Stimulated activated CD8-positive, alpha-beta memory T cell treated with anti-CD3 and anti-CD28 coated beads, Interleukin-4, amount 100 ng/mL, for 4 hours (primary cell): ENCODE measurements at places on chromosomes 6 and 20.

DNA sequence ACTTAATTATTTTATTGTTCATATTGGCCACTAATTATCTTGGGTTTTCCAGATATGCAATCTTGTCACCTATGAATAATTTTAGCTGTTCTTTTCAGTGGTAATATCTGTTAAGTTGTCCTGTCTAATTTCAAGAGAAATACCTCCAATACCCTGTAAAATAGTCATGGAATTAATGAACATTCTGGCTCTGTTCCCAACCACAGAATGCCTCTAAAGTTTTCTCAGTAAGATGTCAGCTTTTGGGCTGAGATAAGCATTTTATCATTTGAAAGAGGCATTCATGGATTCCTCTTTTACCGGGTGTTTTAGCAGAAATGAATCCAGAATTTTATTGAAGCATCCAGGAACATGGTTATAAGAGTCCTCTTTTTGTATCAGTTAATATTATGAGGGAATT is 109.3 kb downstream of the WDR27 start:
- DNase-seq = no peak

- DNase-seq = peak; percentile 40
Measured at GRCh38 chr6:36544228-36544627, 3.1 kb downstream of the STK38 start.

GRCh38 chr6:33107641-33108040 is 31.9 kb downstream of the HLA-DPB1 start:
- DNase-seq = no peak

DNA sequence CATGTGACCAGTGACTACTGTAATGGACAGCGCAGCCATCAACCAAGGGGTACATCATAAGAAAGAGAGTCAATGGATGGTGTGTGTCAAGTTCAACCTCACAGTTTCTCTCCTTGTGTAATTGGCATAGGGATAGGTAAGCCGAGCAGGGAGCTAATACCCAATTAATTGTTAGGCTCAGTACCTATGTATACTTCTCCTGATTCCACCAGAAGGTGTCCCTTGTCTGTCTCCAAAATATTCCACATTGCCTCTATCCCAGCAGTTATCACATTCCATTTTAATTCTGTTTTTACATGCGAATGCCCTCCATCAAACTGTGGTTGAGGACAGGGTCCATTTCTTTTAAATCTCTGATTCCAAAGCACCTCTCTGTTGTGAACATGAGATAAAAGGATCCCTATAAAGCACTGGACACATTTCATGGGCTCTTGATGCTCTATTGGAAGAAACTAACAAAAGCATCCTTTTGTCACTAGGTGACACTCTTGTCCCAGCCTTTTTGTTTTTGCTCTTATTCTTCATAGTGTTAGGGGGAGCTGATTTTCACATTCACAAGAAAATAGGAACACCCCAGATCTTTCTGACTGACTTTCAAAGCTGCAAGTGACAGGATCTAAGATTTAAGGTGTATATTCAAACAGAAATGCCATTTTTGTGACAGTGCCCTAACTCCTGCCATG is 38.9 kb downstream of the FBXO9 start:
- DNase-seq = no peak

DNA sequence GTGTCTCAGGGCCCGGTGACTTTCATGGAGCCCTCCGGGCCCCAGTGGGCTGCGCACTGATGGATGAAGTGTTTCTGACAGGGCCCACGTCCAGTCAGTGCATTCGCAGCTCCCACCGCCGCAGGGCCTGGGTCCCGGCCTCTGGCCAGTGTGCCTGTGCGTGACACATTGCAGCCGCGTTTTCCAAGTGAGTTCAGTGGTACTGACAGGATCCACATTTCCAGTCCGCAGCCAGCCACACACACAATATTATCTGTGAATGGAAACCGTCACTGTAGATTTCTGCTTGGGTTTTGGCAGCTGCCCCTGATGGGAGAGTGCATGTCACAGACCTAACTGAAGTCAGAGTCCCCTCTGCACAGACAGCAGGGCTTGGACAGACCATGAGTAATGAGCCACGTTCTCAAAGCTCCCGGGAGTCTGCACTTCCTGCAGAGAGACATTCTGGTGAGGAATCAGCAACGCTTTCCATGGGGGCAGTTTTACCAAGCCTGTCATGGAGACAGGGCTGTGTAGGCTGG is 171.4 kb downstream of the MYLK4 start:
- DNase-seq = no peak

DNA sequence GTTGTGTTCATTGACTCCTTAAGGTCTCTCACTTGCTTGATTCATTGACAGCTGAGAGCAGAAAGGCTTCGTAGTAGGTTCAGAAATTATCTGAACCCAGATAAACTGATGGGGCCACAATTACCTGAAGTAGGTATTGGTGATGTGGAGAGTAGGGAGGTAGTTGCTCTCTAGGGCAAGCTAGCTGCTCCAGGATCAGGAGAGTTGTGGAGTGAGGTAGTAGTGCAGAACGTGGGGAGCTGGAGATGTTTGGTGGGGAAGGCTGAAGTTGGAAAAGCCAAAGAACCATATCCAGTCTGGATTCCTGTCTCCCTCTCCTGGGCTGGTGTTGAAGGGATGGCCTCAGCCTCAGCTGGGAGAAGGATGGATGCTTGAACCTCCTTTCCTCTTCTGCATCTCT is 15.9 kb downstream of the TJAP1 start:
- DNase-seq = no peak

DNA sequence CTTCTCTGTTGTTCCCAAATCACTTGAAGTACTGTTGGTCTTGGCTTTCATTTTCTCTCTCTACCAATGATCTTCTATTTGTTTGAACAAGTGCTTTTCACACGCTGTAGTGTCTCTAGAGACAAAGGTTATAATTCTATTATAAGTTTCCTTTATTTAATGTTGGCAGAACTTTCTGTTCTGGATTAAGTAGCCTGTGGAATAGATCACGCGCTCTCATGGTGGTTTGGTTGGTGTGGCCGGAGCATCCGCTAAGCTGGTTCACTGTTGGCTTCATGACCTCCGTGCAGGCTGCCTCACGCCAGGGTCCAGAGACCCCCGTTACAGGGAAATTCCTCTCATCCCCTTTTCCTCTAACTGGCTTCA is 30.9 kb upstream of the KIF25 start:
- DNase-seq = no peak

DNA sequence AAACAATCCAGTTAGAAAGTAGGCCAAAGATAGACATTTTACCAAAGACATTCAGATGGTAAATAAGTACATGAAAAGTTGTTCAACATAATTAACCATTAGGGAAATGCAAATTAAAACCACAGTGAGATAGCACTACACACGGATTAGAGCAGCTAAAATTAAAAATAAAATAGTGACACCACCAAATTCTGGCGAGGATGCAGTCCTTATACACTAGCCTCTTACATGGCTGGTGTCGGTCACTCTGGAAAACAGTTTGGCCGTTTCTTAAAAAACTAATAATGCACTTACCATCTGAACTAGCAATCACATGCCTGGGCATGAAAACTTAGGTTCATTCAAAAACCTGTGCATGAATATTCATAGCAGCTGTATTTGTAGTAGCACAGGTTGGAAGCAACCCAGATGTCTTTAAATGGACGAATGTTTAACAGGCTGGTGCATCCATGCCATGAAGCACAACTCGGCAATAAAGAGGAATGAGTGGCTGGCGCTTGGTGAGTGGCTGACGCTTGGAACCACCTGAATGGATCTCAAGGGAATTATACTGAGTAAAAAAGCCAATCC is 77.0 kb downstream of the FAM120B start:
- DNase-seq = no peak

DNA sequence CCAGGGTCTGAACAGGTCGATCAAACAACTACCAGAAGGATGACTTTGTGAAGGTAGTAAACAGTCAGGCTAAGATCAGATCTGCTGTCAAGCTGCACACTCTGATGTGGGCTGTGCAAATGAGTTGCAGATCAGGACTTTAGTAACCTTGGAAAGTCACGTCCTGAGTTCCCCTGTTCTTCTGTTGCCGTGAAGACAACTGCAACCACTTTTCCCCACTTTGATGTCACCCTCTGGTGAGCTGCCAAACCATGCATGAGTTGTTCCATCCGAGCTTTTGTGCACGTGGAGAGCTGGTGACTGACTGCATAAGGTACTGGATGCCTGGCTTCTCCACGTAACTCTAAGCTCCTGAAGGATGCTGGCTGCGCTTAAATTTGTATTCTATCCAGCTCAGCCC is 111.0 kb downstream of the CD83 start:
- DNase-seq = no peak

DNA sequence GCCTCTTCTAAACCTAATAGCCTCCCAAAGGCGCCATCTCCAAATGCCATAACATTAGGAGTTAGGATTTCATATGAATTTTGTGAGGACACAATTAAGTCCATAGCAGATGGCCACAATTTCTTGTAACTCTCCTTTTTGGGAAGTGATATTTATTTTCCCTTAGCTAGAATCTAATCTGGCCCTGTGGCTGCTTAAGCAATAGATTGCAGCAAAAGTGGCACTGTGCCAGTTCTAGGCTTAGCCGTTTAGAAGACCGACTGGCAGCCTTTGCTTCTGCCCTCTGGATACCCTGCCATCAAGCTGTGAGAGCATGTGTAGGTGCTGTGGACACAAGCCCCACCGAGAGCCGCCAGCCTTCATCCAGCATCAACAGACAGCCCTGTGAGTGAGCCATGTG is 15.9 kb upstream of the ADGB start:
- DNase-seq = no peak

GRCh38 chr6:73121421-73121993 is 103.8 kb downstream of the KHDC1L start:
- DNase-seq = no peak

- DNase-seq = no peak
Measured at GRCh38 chr6:170139531-170139930, 151.3 kb downstream of the DLL1 start.

DNA sequence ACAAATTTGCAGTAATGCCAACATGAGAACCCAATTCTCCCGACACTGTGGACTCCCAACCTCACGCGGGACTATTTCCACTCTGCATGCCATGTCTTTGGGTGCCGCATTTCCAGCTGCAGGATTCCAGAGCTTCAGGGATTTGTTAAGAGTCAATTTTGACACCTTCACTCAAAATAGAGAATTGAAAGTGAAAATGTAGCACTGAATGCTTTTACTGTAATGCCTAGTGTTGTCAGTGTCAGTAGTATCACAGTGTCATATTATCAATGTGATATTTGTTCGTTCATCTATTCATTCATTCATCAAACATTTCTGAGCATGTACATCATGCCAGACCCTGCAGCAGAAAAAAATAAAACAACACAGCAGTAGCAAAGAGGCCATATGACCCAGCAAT is 13.4 kb upstream of the FAM50B start:
- no peak for DNase-seq

GRCh38 chr6:64694356-64694755 is 1012.7 kb downstream of the EYS start:
- no peak for DNase-seq

DNA sequence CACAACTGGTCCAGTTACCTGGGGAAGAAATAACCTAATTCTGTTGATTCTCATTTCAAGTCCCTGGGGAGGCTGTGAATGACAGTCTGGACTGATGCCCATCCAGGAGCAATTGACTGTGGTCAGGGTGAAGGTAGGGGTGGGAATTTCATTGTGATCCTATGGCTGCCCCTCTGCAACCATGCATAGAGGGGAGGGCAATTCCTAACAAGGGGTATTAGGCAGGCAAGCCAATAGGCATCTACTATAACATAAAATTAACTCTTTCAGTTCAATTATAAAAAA is 44.0 kb upstream of the TRAM2 start:
- DNase-seq = no peak

DNA sequence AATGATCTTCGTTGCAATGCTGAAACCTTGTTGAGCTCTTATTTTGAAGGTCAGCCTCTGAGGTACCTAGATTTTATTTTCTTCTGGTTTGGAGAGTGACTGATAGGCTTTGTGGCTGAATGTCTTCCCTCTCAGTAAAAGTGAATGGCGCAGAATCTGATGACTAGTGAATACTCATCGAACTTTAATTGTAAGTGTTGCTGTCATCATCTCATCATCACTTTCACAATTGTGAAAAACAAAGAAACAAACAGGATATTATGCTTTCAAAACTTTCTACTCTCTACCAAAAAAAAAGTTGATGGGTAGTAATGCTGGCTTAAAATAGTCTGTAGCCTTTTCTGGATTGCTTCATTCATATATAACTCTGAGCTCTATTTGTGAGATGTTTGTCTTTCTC is 239.5 kb upstream of the RAB32 start:
- no peak for DNase-seq

DNA sequence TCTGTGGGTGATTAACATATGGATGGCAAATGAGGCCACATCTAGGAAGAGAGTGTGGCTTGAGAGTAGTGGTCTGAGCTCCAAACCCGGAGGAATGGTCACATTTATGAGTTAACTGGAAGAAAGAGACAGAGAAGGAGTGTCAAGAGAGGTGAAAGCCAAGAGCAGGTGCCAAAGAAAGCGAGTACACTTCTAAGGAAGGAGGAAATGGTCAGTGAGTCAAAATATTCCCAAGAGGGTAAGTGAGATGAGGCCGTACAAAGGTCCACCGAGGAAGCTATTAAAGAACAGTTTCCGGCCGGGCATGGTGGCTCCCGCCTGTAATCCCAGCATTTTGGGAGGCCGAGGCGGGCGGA is 104.5 kb upstream of the RNF24 start:
- DNase-seq = no peak

- no peak for DNase-seq
Measured at GRCh38 chr6:51045548-51045947, 226.9 kb downstream of the TFAP2B start.

DNA sequence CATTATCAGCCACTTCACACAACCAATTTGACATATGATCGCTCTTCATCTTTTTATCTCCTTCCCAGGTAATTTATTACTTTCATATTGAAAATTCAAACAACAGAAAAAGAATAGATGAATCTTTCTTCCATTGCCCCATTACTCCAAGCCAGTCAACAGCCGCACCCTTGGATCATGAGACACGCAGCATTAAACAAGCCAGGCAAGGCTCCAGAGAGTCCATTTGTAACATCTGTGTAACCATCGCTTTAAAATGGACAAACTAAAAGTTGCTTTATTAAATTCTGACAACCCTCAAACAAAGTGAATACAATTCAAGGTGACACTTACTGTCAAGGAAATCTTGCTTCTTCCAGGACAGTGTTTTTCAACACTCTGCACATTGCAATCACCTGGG is 200.3 kb downstream of the EPM2A start:
- DNase-seq = no peak

- DNase-seq = no peak
Measured at GRCh38 chr20:47355489-47356219, 845 bp downstream of the ZMYND8 start.

DNA sequence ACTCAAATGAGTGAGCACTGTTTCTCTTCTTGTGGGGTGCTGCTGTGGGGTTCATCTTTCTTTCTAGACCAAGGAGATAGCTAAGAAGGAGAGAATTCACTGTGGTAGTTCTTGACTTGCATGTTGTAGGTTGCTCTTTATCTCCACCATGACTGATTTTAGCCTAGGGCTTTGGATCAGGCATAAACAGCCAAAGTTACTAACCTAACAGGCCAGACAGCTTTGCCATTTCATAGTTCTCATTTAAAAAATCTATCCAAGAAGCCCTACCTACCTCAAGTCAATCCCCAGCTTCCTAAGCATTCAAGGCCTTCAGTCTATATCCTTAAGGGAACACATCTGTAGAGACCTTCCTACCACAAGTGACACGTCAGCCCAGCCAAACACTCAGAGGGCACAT is 107.9 kb upstream of the CARMIL1 start:
- no peak for DNase-seq
